ENCODE measurements at places on chromosomes 7 and 10.

- DNase-seq: no peak
Observed at GRCh38 chr7:141586878-141587277, 35.7 kb downstream of the AGK start.

DNA sequence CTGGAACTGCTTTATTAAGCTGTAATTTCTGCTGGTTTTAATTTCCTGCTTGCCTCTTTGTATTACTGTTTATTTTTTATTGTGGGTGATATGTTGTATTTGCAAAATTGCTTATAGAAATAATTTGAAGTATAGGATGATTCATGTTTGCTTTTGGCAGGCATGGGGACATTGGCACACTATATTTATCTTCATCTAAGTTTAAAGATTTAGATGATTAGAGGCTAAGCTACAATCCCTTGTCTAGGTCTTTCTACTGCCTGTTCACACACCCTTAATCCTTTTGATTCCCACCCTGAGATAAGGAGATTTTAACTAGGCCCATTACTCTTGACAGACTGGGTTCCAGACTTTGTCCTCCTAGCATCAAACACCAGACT is 182.8 kb upstream of the KAT6B start:
- peak; percentile 5 for DNase-seq

- DNase-seq: no peak
Observed at GRCh38 chr7:41431671-41432070, 271.2 kb downstream of the INHBA start.

GRCh38 chr10:101694674-101695403 is at the start of gene FBXW4:
FBXW4 (minus strand) TSS chr10:101695170; CDS start chr10:101695105, 65 bp downstream.
- DNase-seq: peak; percentile 57

GRCh38 chr10:45180946-45181875 is 134.2 kb downstream of the OR13A1 start:
- no peak for DNase-seq

DNA sequence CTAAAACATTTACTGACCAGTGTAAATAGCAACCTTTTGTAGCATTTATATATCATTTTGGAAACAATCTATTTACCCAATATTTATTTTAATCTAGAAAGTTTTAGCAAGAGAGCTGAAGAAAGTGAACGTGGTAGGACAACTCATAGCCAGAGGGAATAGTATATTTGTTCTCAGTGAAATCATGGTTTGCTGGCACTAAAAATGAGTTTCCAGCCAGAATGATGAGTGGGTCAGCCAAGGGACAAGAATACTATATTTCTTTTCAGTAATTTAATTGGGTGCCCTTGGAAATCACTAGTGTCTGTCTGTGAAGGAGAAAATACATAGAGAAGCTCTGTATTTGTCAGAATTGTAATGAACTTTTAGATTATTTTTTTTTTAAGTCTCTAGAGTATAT is 74.9 kb downstream of the MINPP1 start:
- no peak for DNase-seq
